ENCODE measurements at places on chromosomes 1 and 21. TPM values are rescaled to one million over a fixed set of nuclear protein-coding genes. Genes with fewer than 3 reads are reported as not detected.
A peak's percentile ranks its signal among the peaks of the same experiment; 100 is the strongest.

Gene SLC41A1
- polyA plus RNA-seq, result 45.5 TPM

DNA sequence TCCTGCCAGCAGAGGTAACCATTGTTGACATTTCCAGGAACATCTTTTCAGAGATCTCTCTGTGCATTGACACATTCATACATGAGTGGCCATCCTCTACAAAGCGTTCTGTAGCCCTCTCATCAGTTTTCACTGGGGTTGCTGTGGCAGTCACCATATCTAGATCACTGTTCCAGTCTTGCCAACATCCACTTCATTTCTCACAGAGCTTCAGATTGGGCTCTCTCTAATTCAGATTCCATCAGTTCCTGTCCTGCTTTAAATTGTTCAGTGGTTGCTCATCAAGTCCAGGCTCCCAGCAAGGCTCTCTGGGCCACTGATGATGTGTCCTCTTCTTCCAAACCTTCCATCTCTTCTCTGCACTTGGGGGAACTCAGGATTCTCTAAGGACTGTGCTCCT lies 173.7 kb downstream of the KCNJ6 start:
- H3K4me1 ChIP-seq, result no peaks in the 10 kb centered on the region
- DNase-seq, result no peak
- H3K27me3 ChIP-seq, result peaks cover 9% of the 10 kb centered on the region
- H3K4me3 ChIP-seq, result no peak overlapping the region
- no peak overlapping the region for H3K27ac ChIP-seq

DNA sequence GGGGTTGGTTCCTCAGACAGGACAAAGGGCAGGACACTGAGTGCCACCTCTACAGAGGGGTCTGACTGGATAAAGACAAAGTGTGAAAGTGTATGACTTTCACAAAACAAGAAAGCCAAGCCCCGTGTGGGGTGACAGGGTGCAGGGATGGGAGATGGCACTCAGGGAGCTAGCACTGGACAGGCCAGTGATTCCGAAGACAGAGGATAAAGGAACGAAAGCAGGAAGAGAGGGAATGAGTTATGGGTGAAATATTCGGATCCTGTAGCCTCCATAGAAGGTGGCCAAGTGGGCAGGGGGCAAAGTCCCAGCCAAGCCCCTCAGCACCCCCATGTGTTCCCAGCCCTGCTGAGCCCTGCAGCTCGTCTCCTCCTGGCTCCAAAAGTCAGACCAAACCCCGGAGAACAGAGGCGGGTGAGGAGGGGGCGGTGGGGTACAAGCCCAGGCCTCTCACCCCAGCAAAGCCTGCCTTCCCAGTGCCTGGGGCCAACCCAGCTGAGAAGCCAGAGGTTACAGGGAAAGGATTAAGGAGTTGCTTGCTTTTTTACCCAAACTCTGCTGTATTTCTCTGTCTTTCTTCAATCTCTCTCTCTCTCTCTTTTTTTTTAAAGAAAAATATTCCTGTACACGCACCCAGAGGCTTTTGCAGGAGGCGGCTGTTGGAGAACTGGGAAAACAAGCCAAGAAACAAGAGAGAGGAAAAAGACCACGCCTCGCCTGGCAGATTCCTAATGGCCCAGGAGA lies 14.0 kb upstream of the WASF2 start:
- no peaks in the 10 kb centered on the region for H3K36me3 ChIP-seq
- H3K27me3 ChIP-seq, result no peaks in the 10 kb centered on the region
- no peak for DNase-seq
- peaks cover 13% of the 10 kb centered on the region for H3K4me1 ChIP-seq
- peak overlapping the region; percentile 77 for H3K27ac ChIP-seq
- H3K4me3 ChIP-seq, result no peak overlapping the region

DNA sequence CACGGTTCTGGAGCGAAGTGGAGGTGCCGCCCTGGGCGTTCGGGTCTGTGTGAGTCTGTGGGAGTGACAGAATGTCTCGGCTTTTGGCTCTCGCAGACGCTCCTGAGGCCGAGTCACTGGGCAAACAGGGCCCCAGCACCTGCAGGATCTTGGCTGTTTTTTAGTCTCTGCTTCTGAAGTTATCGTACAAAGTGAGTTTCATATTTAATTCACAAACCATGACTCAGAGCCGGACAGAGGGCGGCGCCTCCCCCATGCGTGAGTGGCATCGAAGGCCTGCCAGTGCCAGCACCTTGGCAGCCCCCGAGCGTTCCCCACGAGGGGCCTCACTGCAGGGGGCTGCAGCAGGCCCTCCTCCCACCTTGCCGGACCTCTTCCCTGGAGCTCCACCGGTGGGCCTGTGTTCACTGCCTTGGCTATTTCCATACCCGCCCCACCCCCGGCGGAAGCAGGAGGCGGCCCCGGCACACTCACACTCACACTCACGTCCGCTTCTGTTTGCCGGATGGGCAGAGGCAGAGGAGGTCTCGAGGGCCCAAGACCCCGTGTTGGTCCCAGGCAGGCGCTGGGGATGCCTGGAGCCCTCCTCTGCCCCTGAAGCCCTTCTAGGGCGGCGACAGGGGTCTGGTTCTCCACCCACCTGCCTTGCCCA lies 56.3 kb downstream of the MORN1 start:
- H3K27me3 ChIP-seq, result peaks cover 18% of the 10 kb centered on the region
- no peak overlapping the region for H3K27ac ChIP-seq
- H3K36me3 ChIP-seq, result no peaks in the 10 kb centered on the region

- no peak for DNase-seq
- H3K27me3 ChIP-seq, result no peaks in the 10 kb centered on the region
- peaks cover 96% of the 10 kb centered on the region for H3K4me1 ChIP-seq
These were observed 47.2 kb upstream of the ECE1 start for GRCh38 chr1:21337454-21337927.

DNA sequence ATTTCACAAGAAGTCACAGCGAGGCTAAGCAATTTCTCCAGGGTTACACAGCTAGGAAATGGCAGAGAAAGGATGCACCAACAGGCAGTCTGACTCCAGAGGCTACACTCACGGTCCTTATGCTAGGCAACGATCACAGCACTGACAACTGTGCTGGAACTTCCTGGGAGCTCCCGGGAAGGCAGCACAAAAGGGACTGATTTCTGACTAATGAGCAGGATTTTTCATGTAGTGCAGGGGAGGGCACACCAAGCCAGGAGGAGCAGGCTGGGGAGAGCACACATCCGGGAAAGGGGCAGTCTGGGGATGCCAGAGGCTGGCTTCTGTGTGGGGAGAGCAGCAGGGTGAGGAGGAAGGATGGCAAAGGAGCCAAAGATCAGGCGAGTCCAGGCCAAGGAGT lies 486.7 kb downstream of the OMA1 start:
- no peaks in the 10 kb centered on the region for H3K36me3 ChIP-seq
- no peaks in the 10 kb centered on the region for H3K4me1 ChIP-seq
- no peak for DNase-seq
- no peak overlapping the region for H3K4me3 ChIP-seq
- H3K27me3 ChIP-seq, result no peaks in the 10 kb centered on the region

DNA sequence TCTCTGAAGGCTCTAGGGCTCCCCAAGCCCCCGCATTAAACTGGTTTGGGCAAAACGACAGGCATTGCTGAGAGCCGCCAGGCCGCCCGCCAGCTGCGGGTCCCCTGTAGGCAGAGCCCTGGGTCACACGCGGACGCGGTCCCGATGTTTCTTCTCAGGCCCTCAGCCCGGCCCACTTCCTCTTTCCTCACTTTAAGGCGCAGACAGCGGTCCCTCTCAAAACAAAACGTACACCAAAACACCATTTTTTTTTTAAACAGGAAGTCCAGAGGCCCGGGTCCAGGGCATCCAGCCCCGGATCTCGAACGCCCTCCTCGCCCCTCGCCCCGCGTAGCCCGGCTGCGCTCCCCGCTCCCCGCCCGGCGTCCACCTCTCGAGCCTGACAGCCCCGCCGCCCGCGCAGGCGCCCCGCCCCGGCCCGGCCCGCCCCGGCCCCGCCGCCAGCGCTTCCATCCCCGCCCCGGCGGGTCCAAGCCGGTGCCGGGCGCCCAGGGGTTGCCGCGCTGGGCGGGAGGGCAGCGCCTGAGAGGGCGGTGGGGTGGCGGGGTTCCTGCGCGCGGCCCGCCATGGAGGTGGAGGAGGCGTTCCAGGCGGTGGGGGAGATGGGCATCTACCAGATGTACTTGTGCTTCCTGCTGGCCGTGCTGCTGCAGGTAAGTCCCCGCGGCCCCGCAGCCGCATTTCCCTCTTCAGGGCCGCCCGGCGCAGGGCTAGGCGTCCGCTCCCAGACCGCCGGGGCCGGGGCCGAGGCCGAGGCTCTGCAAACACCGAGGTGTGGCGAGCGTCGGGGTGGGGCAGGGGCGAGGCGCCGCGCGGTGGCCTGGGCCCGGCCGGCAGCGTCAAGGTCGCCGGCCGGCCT lies at the start of gene SLC22A15:
Gene SLC22A15 (plus strand): TSS at position 452 of the 859 bp plus-strand sequence. CDS start 115 bp downstream, at position 567.
- peak within 1 kb of the TSS; percentile 57 for H3K4me3 ChIP-seq
- peaks cover 23% of the 10 kb centered on the region for H3K27me3 ChIP-seq
- no peaks in the 10 kb centered on the region for H3K36me3 ChIP-seq
- peak; percentile 94 for DNase-seq
- peaks cover 38% of the 10 kb centered on the region for H3K4me1 ChIP-seq
- H3K27ac ChIP-seq, result peak within 1 kb of the TSS; percentile 78

DNA sequence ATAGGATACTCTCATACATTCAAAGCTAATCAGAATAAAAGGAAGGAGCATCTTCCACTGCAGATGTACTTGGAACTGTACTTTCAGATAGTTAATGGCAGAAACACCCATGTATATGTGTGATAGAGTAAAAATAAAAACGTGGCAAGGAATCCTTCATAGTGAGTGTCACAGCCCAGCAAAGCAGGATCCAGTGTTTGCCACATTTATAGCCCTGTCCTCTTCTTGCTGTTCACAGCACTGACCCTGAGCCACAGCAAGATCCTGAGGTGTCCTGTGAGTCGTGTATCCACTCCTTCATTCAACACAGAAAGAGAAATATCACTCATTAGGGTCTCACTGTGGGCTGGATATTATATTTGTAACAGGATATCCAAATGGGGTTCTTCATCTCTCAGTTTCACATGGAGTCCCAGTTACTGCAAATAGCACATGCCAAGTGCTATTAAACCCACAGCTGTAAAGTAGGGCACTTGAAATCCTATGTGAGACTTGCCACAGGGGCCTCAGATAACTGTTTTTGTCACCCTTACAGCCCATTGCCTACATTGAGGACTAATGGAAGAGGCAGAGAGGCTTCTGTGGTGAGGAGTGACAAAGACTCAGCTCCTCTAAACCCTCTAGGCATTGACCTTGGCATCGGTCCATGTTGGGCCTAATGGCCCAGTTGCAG lies 41.3 kb downstream of the CYP2J2 start:
- H3K36me3 ChIP-seq, result no peaks in the 10 kb centered on the region
- no peaks in the 10 kb centered on the region for H3K27me3 ChIP-seq
- no peak for DNase-seq
- no peak overlapping the region for H3K27ac ChIP-seq
- H3K4me1 ChIP-seq, result no peaks in the 10 kb centered on the region

Gene SLC16A4
- 8.0 TPM for polyA plus RNA-seq

GRCh38 chr21:17048974-17049373 lies 463.9 kb upstream of the CXADR start:
- no peak overlapping the region for H3K27ac ChIP-seq
- no peak for DNase-seq
- H3K4me1 ChIP-seq, result no peaks in the 10 kb centered on the region
- H3K27me3 ChIP-seq, result no peaks in the 10 kb centered on the region

GRCh38 chr1:157485793-157486192 lies 66.5 kb downstream of the FCRL5 start:
- H3K36me3 ChIP-seq, result no peaks in the 10 kb centered on the region
- no peak overlapping the region for H3K4me3 ChIP-seq
- H3K27ac ChIP-seq, result no peak overlapping the region
- DNase-seq, result no peak
- no peaks in the 10 kb centered on the region for H3K4me1 ChIP-seq

DNA sequence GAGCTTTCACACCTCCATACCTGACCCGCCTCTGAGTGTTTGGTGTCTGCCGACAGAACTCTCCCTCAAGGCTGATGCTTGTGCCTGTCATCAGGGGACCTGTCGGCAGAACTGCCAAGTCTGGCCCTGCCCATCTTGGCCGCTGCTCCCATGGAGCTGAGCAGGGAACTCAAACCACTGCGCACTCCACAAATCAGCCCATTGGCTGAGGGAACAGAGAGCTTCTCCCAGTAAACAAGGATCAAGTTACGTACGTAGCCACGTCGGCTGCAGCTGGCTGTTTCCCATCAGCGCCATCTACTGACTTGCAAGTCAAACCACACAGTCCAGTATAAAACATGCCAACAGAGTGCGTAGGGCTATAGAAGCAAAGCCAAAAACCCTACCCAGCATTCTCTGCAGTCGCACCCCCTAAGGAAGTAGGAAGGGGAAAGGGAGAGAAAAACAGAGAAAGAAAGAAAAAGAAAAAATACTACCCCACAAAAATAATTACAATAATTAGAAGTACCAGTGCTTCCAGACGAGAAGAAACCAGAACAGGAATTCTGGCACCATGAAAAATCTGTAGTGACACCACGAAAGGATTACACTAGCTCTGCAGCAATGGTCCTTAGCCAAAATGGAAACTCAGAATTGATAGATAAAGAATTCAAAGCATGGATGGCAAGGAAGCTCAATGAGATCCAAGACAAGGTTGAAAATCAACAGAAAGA lies 13.1 kb downstream of the KRTAP13-1 start:
- H3K36me3 ChIP-seq, result no peaks in the 10 kb centered on the region
- no peaks in the 10 kb centered on the region for H3K4me1 ChIP-seq
- H3K4me3 ChIP-seq, result no peak overlapping the region

GRCh38 chr21:25562660-25563059 lies 44.6 kb downstream of the MRPL39 start:
- peaks cover 9% of the 10 kb centered on the region for H3K27me3 ChIP-seq
- H3K4me1 ChIP-seq, result peaks cover 37% of the 10 kb centered on the region
- peak overlapping the region; percentile 50 for H3K27ac ChIP-seq
- peak overlapping the region; percentile 47 for H3K4me3 ChIP-seq
